Epithelial cell of proximal tubule (primary cell): ENCODE measurements at places on chromosomes 7 and 10. TPM values are rescaled to one million over a fixed set of nuclear protein-coding genes. Genes with fewer than 3 reads are reported as not detected.

The TCAF2 gene
- 0.07 and 2.3 TPM in 2 replicates for total RNA-seq

The MGAM2 gene
- not detected in 2 replicates for total RNA-seq

The ANKRD61 gene
- 0.12 TPM in 1 of 2 replicates, not detected in the other for total RNA-seq

The TFEC gene
- not detected in 2 replicates for total RNA-seq

The RAB18 gene
- total RNA-seq: 29.3 and 30.3 TPM in 2 replicates

The DPP6 gene
- 1.2 TPM in 1 of 2 replicates, not detected in the other for total RNA-seq

The CFAP70 gene
- 0.14 and 0.98 TPM in 2 replicates for total RNA-seq

GRCh38 chr10:31697271-31698180 is 231.1 kb downstream of the ARHGAP12 start:
- DNase-seq: no peak

- DNase-seq: no peak
Observed at GRCh38 chr7:22111661-22112060, 166.0 kb upstream of the CDCA7L start.

GRCh38 chr10:100303724-100304319 is 17.3 kb upstream of the BLOC1S2 start:
- no peak for DNase-seq

GRCh38 chr10:103808780-103809179 is 46.6 kb downstream of the SH3PXD2A start:
- DNase-seq: no peak

DNA sequence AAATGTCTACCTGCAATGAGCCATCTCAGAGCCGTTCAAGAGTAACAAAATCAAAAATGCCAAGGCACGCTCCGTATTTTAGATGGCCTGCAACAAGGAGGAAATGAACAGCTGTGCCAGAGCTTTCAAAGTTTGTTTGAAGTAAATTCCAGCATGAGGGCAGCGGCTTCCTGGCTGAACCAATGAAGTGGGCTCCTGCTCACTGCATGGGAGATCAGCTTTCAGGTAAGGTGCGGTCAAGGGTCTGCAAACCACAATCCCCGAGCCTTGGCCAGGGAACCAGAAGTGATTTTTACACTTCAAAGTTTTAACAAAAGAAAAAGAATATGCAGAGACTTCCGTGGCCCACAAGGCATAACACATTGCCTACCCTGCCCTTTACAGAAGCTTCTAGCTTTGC is 120.6 kb downstream of the DIP2C start:
- no peak for DNase-seq

DNA sequence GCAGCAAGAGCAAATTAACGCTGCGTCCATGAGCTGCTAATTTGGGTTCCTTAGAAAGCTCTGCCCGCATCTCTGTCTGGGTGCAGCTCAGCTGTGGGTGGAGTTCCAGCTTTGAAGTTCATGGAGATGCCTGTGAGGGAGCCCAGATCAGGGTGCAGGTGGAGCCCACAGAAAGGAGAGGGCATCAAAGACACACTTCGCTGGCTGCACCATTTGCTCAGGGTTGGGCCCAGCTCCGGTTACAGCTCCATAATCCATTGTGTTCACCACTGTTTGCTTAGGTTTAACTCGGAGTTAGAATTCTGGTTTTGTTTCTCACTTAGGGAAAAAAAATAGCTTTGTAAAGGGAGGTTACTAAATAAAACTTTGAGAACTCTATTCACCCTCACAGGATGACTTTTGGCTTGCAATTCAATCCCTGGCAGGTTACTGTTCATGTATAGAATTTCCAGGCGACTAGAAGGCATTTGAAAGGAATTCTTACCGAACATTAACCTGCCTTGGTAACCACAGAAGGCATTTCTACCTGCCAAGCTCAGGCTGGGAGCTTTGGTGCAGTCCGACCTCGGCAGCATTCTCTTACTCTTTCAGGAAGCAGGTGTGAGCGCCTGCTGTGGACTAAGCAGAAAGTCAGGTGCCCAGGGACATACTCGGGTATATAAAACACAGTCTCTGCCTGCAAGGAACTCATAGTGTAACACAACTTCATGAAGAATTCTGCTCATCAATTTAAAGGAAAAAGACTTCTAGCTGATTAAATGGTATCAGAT is 179.5 kb upstream of the RNF32 start:
- peak; percentile 15 for DNase-seq

- DNase-seq: no peak
Observed at GRCh38 chr7:149296368-149296767, 34.4 kb downstream of the ZNF783 start.
